ENCODE measurements at places on chromosomes 11 and 22.

DNA sequence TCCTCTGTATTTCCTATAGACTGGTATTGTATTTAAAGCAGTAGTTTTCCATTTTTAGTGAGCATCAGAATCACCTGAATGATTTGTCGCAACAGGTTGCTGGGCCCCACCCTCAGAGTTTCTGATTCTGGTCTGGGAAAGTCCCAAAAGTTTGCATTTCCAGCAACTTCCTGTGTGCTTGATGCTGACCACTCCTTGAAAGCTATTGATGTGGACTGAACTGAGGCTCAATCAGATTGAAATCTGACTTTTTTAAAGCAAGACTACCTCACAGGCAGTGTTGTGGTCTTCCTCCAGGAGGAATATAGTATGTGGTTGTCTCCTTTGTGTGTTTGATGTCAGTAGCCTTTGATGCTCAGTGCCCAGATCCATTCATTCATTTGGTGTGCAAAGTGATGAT, 17.2 kb upstream of the MPZL2 start:
- no peak for DNase-seq

DNA sequence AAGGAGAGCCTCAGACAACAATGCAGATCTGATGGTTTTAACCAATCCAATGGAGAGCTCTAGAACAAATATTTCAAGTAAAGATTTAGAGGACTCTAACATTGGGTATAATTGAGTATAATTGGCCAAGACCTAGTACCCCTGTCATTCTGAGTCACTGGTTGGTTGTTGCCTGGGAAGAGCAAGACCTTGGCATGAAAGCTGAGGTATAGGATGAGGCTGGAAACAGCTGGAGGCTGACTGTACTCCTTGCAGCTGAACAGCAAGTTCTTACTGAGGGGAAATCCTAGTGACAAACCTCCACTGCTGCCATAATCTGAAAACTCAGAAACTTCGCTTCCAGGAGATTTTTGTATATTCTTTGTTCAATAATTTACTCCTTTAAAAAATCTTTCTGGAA, 54.3 kb upstream of the MUC15 start:
- peak; percentile 80 for DNase-seq

GRCh38 chr22:50474710-50475651, at the start of gene SBF1:
Gene SBF1, minus strand, starts transcription at chr22:50475035. Its CDS starts 195 bp downstream, at chr22:50474840.
- DNase-seq = peak; percentile 97

- no peak for DNase-seq
Observed at GRCh38 chr11:2004466-2004865, 6.8 kb upstream of the H19 start.

DNA sequence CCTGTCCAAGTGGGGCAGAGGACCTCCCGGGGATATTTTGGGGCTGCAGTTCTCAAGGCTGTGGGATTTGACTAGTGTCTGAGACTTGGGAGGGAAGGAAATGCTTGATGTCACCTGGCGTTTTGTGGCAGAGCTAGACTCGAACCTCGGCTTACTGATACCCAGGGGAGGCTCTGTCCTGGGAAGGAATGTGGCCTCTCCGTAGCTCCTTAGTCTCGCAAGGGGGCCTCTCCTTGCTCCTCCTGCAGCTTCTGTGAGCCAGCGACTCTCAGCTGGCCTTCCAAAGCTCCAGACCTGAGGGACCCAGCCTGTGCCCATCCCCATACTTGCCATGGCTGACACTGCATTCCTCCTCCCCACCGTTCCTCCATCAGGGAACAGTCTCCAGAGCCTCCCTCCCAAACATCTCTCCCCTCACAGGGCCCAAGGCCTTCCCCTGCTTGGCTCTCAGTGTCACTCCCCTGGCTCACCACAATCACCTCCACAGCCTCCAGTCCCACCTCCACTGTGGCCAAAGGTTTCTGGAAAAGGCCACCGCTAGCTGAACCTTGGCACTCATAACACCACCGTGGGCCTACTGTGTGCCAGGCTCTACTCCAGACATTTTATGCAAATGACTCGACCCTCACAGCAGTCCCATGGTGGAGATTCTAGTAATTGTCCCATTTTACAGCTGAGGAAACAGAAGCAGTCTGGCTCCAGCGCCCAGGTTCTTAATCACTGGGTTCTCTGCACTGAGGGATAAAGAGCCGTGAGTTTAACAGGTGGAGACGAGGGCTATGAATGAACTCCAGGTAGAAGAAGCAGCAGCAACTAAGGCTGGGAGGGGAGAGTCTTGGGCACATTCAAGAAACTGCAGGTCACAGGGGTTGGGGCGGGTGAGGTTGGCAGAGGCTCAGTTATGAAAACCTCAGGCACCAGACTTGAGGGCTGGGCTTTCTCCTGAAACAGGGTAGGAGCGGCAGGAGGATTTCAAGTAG, 12.1 kb downstream of the P2RY2 start:
- DNase-seq = no peak

GRCh38 chr22:19559324-19559811, 35.2 kb upstream of the CLDN5 start:
- DNase-seq = no peak

DNA sequence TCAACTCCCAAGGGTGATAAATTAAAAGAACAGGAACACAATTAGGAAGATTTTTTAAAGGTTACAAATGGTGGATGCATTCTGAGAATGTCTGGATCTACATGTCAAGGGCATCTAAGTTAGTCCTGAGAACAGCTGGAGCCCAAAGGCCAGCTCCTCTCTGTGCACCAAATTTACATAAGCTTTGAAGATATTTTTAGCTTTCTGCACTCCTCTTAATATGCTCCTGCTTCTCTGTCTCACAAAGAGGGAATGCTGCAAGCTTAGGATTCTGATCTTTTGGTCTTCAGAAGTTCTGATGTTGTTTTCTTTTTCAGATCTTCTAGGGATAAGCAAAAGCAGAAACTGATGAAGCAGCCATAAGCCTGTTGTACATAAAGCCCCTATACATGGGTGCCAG, 309.8 kb upstream of the NCAM1 start:
- no peak for DNase-seq

- DNase-seq = no peak
Observed at GRCh38 chr11:72189455-72190250, 2.3 kb upstream of the FOLR1 start.

DNA sequence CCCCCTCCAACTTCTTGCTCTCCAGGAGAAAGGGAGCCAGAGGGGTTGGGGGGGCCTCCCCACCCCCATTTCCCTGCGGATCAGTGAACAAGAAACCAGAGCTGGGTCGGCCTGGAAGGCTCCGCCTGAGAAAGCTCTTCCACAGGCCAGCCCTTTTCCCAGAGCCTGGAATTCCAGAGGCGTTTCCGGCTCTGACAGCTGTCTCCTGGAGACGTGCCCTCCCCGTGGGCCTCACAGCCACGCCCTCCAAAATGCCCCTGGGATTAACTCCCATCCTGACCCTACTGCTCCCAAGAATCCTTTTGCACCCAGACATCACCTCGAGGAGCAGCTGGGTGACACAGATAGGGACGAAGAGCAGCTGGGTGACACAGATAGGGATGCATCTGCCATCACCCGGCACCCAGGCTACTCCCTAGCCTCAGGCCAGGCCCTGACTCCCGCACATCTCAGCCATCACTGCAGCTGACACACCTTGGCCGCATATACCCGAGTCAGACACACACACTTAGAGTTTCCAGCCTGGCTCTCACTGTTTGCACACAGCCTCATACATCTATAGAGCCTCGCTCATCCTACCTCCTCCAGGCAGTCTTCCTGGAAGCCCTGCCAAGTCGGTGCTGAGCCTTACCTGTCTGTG, 7.6 kb upstream of the CDC42EP1 start:
- peak; percentile 76 for DNase-seq

DNA sequence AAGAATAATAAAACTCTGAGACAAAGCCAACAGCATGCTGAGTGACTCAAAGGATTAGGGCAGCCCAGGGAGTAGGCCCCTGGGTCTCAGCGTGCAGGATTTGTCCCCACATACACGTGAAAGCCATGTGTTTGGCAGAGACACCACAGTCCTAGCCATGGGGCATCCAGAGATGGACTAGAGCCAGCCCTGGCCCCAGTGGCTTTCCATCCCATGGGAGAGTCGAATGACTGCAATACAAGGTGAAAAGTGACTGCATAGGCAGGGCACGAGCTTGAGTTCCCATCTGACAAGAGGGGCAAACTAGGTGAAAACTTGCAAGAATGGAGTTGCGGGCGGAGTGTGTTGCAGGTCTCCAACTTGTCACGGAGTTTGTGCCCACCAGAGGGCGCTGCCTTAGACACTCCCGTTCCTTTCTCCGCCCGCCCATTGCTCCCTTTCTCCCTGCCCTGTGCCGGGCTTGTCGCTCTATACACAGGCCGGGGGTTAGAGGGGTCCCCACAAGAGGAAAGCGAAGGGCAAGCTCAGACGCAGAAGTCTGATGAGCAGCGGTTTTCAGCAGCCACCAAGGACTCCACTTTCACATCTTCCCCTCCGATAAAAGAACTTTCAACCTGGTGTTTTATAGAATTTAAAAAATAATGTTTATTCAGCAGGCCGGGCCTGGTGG, 24.2 kb downstream of the TSKU start:
- peak; percentile 77 for DNase-seq

DNA sequence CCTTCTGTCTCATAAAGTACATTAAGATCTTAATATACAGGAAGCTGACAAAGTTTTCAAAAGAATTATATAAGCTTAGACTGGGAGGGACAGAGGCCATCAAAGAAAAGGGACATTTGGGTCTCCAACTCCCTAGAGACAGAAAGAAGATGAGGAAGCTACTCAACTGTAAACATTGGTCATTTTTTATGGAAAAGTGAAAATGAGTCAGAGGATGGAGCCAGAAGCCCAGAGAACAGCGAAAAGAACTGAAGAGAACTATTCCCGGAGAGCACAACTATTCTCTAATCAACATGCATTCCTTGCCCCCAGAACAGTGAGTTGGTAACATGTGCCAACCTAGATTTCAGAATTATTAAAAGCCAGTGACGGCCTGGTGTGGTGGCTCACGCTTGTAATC, 779.3 kb downstream of the DLG2 start:
- DNase-seq = no peak

- no peak for DNase-seq
Observed at GRCh38 chr22:40067639-40068038, 72.9 kb downstream of the FAM83F start.

- DNase-seq = no peak
Observed at GRCh38 chr11:76768909-76769560, 14.1 kb upstream of the TSKU start.

DNA sequence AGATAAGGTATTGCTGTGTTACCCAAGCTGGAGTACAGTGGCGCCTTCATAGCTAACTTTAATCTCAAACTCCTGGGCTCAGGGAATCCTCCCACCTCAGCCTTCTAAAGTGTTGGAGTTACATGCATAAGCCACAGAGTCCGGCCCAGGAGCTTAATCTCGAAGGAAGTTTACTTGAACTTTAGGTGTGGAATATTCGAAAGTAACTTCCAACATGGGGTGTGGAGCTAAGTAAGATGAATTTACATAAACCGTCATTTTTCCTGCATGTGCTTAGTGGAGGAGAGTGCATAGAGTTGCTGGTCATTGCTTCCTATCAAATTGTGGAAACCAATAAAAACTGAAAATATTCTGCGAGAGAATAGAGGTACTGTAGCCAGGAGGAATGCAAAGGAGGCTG, 1.5 kb downstream of the ATG13 start:
- no peak for DNase-seq

DNA sequence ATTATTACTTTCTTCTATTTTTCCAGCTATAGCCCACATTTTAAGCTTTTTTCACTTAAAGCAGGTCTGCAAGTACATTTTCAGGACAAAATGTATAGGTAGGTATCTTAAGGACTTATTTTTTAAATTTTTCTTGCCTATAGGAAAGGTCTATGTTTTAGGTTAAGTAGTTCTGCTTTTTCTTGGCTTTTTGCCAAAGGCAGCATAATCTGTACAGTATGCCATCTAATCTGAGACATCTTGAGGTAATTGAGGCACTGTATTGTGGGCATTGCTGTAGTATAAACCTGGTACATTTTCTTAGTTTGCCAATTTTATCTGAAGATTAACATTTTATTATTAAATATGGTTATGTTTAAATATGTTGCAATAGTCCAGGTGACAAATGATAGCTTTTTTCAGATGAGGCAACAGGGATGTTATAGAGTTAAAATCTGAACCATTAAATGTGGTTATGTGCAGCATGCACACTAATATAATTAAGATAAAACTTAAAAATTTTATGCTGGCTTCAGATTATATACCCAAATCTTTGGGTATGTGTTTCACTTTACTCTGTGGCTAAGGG, 42.9 kb downstream of the QSER1 start:
- DNase-seq = peak; percentile 6

GRCh38 chr22:30291058-30291892, 2.0 kb upstream of the CASTOR1 start:
- DNase-seq = peak; percentile 84

DNA sequence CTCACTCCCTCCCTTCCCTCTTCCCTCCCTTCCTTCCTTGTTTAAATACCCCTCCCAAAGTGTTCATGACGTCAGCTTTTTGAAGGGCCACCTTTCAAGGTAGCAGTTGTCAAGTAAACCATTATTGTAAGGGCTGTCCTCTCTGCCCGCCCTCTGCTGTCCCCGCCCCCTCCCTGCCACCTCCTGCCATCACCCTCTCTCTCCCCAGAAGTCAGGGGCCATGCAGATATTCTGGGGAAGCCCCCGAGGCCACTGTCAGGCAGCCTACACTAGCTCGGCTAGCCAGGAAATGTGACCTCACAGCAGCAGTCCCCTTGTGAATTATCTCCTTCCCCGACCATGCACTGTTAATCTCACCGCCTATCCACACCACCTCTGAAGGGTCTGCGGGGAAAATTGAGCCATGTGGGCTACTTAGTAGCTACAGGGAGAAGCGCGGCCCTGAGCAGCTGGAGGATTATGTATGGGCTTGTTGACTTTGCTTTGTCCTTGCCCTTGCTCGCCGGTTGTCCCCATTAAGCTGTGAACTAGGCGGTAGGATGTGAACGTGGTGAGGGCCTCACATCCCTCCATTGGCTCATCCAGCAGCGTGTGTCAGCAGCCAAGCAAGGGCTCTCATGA, 42.1 kb upstream of the ATXN10 start:
- no peak for DNase-seq

DNA sequence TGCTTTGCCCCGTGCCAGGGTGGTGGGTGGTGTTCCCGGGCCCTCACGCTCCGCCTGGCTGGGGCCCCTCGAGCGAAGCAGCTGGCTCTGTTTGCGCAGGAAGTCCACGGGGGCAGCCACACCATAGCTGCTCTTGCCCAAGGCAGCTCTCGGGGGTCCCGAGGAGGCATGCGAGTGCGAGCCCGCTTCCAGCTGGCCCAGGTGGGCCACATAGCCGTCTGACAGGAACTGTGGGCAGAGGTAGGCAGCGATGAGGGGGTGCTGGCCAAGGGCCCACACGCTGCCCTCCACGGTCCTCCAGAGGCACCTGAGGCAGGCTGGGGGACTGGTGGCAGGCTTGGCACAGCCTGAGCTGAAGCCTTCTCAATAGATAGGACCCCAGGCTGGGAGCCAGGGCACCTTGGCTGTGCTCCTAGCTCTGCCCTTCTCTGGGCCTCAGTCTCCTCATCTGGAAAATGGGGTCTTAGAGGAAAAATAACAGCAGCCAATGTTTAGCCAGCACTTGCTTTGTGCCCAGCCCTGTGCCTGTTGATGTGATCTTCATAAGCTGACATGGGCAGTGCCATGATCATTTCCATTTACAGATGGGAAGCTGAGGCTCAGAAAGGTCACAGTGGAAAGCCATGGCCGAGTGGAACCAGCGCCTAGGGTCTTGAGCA, 9.4 kb downstream of the AIP start:
- no peak for DNase-seq

- no peak for DNase-seq
Observed at GRCh38 chr11:128696941-128697340, 3.1 kb downstream of the FLI1 start.
